Cerebellar nuclear complex (tissue), 1 donor: ENCODE measurements at places on chromosomes 7 and 10.

DNA sequence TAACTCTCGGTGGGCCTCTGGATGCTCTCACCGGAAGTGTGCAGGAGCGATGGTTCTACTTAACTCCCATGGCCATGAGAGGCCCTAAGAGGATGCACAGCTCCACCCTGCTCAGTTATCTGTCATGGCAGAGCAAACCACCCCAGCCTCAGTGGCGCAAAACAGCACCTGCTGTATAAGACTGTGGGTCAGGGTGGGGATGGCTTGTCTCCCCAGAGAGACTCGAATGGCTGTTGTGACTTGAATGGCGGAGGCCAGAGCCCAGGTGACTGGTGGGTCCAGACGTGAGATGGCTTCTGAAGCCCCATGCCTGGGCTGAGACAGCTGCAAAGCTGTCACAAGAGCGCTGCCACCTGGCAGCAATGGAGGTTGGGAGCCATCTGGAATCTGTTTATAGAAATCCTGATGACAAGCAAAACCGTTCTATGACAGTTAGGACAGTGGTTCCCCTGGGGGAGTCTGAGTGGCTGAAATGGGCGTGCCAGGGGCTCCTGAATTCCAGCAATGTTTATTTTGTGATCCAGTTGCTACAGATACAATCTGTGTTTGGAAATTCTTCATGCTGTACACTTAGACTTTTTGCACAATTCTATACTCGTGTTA is 490.5 kb downstream of the TCERG1L start:
- no peak for DNase-seq

DNA sequence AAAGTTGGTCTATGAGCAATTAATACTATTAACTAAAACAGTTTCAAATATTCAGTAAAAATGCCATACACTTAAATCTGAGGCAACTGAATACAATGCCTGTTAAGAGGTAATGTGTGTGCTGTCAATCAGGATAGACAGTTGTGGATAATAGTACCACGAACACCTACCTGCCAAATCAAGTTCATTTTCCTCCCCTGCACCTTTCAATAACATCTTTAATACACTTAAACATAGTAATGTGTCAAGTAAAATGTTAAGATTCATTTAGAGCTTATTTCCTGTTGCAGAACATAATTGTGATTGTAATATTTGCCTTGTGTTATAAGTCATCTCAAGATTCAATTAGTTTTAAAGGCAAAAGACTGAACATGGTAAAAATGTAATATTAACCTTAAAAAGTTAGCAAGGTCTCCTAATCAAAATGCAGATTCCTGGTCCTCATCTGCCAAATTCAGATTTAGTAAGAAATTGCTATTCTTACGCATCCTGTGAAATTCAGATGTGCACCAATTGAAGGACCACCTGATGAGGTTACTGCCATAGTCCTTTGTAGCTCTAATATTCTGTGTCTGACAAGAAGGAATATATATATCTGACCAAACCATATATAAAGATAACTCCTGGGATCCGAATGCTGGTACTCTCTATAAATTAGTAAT is 37.1 kb downstream of the COL1A2 start:
- DNase-seq = no peak

GRCh38 chr10:96309628-96310320 is 5.5 kb downstream of the DNTT start:
- DNase-seq = no peak

GRCh38 chr7:25218191-25218590 is 10.1 kb downstream of the NPVF start:
- DNase-seq = no peak

DNA sequence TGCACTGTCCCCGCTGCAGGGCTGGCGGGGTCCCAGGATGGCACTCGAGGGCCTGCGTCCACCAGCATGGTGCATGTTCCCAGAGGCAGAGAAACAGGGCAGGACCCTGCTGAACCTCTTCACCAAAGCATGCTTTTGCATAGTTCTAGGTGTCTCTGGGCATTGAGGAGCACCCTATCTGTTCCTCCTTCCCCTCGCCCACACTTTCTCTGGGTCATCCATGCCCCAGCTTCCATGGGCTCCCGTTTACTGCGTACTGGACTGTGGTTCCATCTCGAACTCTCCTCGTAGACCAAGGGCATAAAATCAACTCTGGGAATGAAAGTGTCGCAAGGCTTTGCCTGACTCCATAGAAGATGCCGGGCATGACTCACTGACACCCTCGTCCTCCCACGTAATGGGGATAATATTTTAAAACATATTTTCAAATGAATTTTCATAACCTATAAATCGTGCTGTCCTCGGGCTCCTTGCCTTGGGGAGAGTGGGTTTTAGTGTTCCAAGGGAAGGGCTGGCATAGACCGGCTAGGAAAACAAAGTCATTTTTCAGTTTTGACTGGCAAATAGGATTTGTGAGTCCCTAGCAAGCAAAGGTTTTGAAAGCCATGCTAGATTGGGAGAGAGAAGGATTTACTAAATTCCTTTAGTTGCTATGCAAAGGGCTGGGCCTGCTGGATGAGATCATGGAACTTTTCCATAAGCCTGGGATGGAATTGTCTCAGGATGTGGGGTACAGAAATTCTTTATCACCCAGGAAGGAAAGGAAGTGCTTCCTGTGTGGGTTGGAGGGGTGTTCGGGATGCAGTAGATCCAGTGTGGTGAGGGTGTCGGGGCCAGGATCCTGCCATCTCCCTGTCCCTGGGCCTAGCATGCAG is 498.7 kb upstream of the MKI67 start:
- DNase-seq = no peak

DNA sequence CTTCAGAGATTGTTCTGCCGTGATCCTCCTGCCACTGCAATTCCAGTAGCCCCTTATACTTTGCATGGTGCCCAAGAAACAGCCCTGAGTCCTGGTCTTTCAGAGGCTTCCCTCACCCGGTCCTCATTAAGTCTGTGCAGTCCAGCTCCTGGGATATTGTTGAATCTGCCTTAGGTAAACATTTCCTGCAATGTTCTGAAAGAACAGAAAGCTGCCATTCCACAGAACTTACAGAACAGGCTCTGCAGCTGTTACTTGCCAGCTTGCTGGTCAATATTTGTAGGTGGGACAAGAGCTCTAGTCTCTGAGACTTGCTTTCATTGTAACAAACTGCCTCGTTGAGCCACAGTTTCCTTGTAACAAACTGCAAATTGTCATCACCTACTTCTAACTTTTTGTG is 115.0 kb upstream of the KIF5B start:
- DNase-seq = no peak

- no peak for DNase-seq
Observed at GRCh38 chr7:74199551-74200355, 10.1 kb upstream of the LAT2 start.

DNA sequence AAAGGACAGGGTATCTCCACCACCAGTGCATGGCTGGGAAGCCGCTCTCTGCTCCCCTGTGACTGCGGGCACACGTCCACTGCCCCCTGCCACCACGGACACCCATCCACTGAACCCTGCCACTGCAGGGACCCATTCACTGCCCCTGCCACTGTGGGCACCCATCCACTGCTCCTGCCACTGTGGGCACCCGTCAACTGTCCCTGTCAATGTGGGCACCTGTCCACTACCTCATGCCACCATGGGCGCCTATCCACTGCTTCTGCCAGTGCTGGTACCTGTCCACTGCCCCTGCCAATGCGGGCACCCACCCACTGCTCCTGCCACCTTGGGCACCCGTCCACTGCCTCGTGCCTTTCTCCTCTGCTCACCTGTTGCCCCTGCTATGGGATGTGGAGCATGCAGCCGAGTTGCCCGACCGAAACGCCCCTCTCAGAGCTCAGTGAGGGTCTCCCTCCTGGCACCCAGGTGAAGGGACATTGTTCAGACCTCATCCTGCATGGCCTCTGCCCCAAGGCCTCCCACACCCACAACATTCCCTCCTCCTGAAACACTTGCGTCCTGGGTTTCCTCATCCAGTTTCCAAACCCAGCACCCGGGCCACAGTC is 207.4 kb downstream of the ADARB2 start:
- no peak for DNase-seq

- no peak for DNase-seq
Observed at GRCh38 chr10:60282771-60283353, 106.8 kb downstream of the ANK3 start.

DNA sequence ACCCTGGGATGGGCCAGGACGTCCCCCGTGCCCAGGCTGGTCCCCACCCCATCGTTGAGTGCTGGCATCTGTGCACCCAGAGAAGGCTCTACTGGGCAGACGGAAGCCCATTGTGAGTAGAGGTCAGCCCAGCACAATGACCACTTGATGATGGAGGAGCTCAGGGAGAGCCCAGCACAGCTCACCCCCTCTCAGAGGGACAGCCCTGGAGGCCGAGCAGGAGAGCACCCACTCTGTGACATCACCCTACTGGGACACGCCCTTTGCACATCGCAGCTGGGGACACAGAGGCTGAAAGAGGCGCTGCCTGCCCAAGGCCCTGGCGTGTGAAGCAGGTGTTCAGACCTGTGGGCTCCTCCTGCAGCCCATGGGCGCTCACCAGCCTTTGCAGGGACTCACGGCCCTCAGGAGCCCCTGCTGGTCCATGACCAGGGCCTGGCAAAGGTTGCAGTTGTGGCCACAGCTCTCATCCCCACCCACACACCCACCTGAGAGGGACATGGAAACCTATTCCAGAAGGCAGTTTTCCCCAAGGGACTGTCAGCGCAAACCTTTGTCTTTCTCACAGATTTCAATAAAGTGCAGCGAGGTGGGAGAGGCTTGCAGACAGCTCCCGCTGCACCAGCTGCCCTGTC is 67.2 kb upstream of the PPP2R2D start:
- no peak for DNase-seq

DNA sequence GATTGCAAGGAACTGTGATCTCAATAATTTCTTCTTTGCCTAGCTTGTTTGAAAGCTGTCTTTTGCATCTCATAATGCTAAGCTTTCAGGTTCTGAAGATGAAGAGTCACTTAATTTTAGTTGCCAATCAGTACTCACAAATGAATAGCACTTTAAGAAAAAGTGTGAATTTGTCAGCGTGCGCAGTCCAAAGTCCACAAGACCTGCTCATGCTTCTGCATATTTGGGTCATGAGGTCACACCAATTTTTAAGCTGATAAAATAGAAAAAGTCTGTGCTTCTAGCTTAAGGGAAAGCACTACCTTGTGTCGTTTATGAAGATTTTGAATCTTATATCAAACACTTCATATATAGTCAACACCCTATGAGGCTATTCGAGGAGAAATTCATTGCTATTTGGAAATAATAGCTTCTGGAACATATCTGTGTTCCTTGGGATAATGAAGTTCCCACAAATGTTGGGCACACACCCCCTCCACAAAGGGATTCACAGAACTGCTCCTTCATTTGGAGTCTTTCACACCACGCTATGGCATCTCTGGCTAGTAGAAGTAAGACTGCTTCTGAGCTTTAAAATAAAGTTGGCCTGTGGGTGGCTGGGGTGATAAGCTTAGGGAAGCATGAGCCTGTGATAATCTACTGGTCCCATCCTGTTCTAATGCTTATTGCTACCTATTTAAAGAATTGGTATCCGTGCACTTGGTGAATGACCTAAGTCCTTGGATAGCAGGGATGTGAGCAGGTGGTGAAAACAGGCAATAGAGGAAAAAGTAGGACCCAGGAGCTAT is 33.3 kb downstream of the A1CF start:
- DNase-seq = no peak

DNA sequence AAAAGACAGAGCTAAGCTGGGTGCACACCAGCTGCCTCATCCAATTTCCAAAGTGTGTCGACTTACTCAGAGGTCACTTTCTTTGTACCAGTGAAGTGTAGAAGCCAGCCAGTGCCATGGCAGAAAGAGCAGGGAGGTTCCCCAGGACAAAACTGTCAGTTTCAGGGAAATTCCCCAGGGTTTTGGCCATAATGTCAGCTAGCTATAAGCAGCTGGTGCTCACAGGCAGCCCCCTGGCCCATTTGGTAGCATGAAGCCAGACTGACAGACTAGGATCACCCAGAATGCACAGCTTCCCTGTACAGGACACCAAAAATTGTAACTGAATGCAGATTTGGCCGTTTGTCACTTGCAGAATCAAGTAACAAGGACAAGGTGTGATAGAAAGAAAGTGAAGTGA is 28.6 kb downstream of the MRPL32 start:
- DNase-seq = no peak

GRCh38 chr10:97367126-97367649 is 32.7 kb upstream of the FRAT2 start:
- no peak for DNase-seq

DNA sequence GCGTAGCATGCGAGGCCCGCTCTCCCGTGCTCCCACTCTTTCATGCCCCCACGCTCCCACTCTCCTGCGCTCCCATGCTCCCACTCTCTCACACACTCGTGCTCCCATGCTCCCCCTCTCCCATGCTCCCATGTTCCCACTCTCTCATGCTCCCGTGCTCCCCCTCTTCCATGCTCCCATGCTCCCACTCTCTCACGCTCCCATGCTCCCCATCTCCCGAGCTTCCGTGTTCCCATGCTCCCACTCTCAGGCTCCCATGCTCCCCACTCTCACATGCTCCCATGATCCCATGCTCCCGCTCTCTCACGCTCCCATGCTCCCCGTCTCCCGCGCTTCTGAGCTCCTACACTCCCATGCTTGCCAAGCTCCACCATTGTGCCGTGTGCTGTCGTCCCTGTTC is 84.4 kb upstream of the ANLN start:
- no peak for DNase-seq

- DNase-seq = no peak
Observed at GRCh38 chr10:34403512-34403911, 411.6 kb downstream of the PARD3 start.

- DNase-seq = no peak
Observed at GRCh38 chr7:45713669-45714520, 139.7 kb downstream of the ADCY1 start.

DNA sequence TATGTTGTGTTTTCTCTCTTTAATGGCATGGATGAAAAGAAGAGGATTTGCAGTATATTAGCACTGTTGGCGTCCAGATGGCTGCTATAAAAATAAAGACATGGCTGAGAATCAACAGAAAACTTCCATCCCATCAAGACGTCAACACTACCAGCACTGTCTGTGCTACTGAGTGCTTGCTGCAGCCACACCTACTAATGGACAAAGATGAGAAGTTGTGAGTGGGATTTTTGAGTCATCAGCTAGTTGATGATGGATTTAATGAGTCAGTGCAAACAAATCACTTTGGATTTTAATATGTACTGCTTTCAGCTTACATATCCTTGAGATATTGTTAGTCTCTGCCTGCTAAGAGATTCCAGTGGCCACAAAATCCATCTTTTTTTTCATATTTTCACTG is 631.0 kb upstream of the ANKRD30A start:
- DNase-seq = no peak
